GM12878 (cell line): ENCODE measurements at places on chromosomes 11 and 22. TPM values are rescaled to one million over a fixed set of nuclear protein-coding genes. Genes with fewer than 3 reads are reported as not detected.
A peak's percentile ranks its signal among the peaks of the same experiment; 100 is the strongest.

DNA sequence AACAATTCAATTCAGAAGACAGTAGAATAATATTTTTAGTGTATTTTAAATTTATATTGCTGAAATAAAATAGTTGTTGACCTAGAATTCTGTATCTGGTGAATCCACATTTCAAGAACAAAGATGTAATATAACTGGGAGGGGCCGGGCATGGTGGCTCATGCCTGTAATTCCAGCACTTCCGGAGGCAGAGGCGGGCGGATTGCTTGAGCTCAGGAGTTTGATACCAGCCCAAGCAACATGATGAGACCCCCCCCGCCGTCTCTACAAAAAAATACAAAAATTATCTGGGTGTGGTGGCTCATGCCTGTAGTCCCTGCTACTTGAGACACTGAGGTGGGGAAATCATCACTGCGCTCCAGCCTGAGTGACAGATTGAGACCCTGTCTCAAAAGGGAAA lies 72.6 kb downstream of the CD82 start:
- H3K27me3 ChIP-seq, result no peaks in the 10 kb centered on the region
- H3K4me1 ChIP-seq, result no peaks in the 10 kb centered on the region
- no peak overlapping the region for H3K4me3 ChIP-seq
- no peaks in the 10 kb centered on the region for H3K36me3 ChIP-seq
- no peak for DNase-seq
- H3K27ac ChIP-seq, result no peak overlapping the region

GRCh38 chr22:44392446-44392921 lies 79.7 kb upstream of the SHISAL1 start:
- peaks cover 3% of the 10 kb centered on the region for H3K27me3 ChIP-seq
- no peaks in the 10 kb centered on the region for H3K4me1 ChIP-seq

CD248 gene
- polyA plus RNA-seq, result 0.13 and 0.20 TPM in 2 replicates

- peak within 1 kb of the TSS; percentile 77 for H3K27ac ChIP-seq
- DNase-seq, result no peak
- H3K4me3 ChIP-seq, result peak within 1 kb of the TSS; percentile 90
- H3K27me3 ChIP-seq, result no peaks in the 10 kb centered on the region
These were observed at the start of gene CCDC88B for GRCh38 chr11:64339754-64340408. CCDC88B (plus strand) TSS chr11:64340204; CDS start chr11:64340267, 63 bp downstream.

DNA sequence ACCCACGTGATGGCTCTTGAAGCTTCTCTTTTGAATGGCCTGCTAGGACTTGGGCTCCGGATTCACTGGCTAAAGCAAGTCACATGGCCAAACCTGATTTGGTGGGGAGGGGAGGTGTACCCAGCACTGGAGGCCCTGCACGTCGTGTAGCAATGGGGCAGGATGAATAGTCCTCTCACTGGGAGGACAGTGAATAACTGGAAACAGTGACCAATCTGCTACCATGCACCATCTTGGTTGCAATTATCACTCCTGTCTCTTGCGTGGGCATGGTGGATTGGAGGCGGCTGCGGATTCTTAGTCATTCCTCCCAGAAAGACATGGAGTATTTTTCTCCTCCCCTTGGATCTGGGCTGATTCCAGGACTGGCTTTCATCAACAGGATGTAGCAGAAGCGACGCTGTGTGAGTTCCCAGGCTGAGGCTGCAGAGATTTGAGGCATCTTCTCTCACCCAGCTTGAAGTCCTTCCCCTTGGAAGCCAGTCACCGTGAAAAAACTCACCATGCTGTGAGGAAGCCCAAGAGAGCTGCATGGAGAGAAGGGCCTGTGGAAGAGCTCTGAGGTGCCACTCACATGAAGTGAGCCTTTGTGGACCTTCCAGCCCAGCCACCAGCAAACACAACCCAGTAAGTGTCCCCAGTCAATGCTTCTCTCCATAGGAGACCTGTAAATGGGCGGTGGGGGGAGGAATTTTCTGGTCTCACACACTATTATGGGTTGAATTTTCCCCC lies 70.4 kb downstream of the IGLL1 start:
- H3K36me3 ChIP-seq, result no peaks in the 10 kb centered on the region
- DNase-seq, result no peak
- H3K4me1 ChIP-seq, result no peaks in the 10 kb centered on the region

APOL1 gene
- polyA plus RNA-seq, result 16.8 and 17.2 TPM in 2 replicates

GRCh38 chr11:124961972-124962609 lies 8.1 kb downstream of the CCDC15 start:
- no peak overlapping the region for H3K4me3 ChIP-seq
- no peak overlapping the region for H3K27ac ChIP-seq
- no peaks in the 10 kb centered on the region for H3K27me3 ChIP-seq
- peak; percentile 51 for DNase-seq

- no peaks in the 10 kb centered on the region; the same call in 1 of the 2 replicates for H3K36me3 ChIP-seq
- H3K4me1 ChIP-seq, result peaks cover 4% of the 10 kb centered on the region; the same call in 1 of the 2 replicates
- no peak overlapping the region for H3K27ac ChIP-seq
- DNase-seq, result no peak
These were observed 1.7 kb upstream of the SLC29A2 start for GRCh38 chr11:66373265-66373664.

GRCh38 chr11:16001899-16002426 lies 354.4 kb downstream of the SOX6 start:
- no peak overlapping the region for H3K27ac ChIP-seq
- no peaks in the 10 kb centered on the region for H3K4me1 ChIP-seq
- DNase-seq, result no peak
- no peaks in the 10 kb centered on the region for H3K27me3 ChIP-seq

DNA sequence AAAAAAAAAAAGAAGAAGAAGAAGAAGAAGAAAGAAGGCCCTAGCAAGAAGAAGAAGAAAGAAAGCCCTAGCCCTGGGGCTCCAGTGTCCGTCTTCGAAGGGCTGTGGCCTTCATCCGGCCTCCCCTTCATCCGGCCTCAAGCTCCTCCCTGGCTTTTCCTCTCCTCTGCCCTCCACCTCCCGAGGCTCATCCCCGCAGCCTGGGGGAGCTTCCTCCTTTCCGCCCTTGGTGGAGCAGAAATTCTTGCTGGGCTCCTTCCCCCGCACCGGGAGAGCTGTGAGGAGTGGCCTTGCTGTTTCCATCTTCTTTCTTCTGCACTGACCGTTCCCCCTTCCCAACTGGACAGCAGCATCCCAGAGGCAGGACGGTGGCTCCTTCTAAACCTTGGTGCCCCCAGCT lies 9.5 kb upstream of the LTO1 start:
- no peak overlapping the region for H3K4me3 ChIP-seq
- H3K27ac ChIP-seq, result no peak overlapping the region
- no peaks in the 10 kb centered on the region for H3K27me3 ChIP-seq
- no peaks in the 10 kb centered on the region for H3K4me1 ChIP-seq

SIDT2 gene
- polyA plus RNA-seq, result 5.4 and 5.9 TPM in 2 replicates

- H3K4me3 ChIP-seq, result no peak overlapping the region
- peaks cover 3% of the 10 kb centered on the region for H3K4me1 ChIP-seq
- H3K27ac ChIP-seq, result no peak overlapping the region
These were observed 4.1 kb upstream of the SEPTIN5 start for GRCh38 chr22:19710020-19710768.

GRCh38 chr11:134535029-134536025 lies 123.3 kb upstream of the B3GAT1 start:
- H3K27ac ChIP-seq, result no peak overlapping the region
- no peaks in the 10 kb centered on the region for H3K4me1 ChIP-seq
- no peak for DNase-seq
- H3K4me3 ChIP-seq, result no peak overlapping the region
- no peaks in the 10 kb centered on the region for H3K27me3 ChIP-seq

TREH gene
- polyA plus RNA-seq, result not detected in 2 replicates

DNA sequence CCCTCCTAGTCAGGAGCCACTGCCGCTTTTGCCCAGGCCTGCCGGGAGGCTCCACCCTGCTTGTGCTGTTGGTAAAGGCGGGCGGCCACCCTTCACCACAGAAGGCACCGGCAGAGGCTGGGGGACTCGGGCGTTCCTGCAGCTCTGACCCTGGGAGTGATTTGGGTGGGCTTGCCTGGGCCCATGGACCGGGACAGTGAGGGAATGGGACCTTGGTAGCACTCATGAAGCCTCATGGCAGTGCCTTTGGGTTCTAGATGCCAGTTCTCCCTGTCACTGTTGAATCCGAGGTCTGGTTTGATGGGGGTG lies 4.4 kb downstream of the TPCN2 start:
- peaks cover 52% of the 10 kb centered on the region for H3K4me1 ChIP-seq
- H3K36me3 ChIP-seq, result peaks cover 5% of the 10 kb centered on the region
- no peaks in the 10 kb centered on the region for H3K27me3 ChIP-seq
- H3K4me3 ChIP-seq, result no peak overlapping the region
- peak overlapping the region; percentile 68 for H3K27ac ChIP-seq
- no peak for DNase-seq

DNA sequence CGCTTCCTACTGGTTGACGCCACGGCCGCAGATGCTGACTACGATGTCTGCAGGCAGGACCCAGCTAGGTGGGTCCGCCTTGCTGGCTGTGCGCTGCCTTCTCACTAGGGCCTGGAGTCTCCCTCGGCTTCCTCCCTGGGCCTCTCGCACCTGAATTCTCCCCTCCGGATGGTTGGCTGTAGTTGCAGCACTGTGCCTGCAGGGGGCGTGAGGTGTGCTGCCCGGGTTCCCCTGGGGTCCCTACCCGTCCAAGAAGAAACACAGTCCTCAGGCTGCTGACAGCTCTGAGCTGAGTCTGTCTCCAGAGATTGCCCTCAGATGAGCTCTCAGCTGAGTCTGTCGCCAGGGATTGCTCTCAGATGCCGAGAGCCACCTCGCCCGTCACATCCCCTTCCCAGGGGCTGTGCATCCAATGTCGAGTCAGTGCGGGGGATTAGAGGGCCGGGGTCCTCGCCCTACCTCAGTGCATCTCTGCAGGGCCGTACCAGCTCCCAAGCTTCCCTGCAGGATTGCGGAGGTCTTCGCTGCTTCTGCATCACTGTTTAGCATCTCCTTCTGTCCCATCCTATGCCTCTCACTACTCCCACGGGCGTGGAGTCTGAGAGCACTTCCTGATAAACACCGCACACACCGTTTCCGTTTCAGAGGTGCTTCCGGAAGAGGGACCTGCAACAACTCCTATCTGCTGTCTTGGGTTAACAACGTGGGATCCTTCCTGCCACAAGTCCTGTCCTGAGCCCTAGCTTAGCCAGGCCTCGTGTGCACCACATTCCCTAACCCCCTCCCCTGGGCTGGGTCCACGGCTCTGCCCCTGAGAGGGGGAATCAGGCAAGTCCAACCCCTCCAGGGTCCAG lies 196.9 kb downstream of the CSNK2A3 start:
- no peaks in the 10 kb centered on the region for H3K27me3 ChIP-seq
- no peak overlapping the region for H3K27ac ChIP-seq
- no peaks in the 10 kb centered on the region for H3K4me1 ChIP-seq
- no peak overlapping the region for H3K4me3 ChIP-seq
- no peak for DNase-seq

CDC45 gene
- 79.5 and 83.4 TPM in 2 replicates for polyA plus RNA-seq

DNA sequence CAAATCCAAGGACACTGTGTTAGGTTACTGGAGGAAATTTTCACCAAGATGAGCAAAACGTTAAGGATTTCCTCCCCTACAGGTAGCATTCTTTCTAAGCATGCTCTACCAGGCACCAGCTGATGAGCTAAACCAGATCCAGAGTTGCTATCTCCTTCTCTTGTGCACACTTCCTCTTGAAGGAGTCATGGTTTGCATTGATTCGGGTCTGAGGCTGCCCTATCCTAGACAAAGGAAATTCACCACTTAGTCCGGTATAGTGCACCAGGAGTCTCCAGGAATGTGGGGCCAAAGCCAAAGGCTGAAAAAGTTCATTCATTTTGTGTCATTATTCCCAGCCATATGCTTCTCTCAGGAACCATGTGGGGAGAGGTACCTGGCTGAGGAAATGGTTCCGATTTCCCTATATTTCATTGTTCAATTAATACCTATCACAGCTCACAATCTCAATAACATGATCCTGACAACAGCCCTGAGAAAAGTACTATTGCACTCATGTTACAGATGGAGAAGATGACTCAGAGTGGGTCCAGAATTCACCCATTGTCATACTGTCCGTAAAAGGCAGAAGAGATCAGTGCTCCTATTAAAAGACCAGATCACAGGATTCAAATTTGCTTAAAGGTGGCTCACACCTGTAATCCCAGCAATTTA lies 39.1 kb downstream of the SLC35F2 start:
- H3K4me3 ChIP-seq, result no peak overlapping the region
- no peaks in the 10 kb centered on the region for H3K27me3 ChIP-seq
- H3K36me3 ChIP-seq, result peaks cover under 1% of the 10 kb centered on the region; the same call in 1 of the 2 replicates

APOBEC3C gene
- polyA plus RNA-seq, result 269 and 271 TPM in 2 replicates

FAM89B gene
- polyA plus RNA-seq, result 16.0 and 26.6 TPM in 2 replicates

GRCh38 chr11:70250876-70251658 lies 19.4 kb upstream of the PPFIA1 start:
- H3K36me3 ChIP-seq, result no peaks in the 10 kb centered on the region
- peaks cover 8% of the 10 kb centered on the region; the same call in 1 of the 2 replicates for H3K4me1 ChIP-seq
- DNase-seq, result no peak
- H3K27ac ChIP-seq, result no peak overlapping the region

GRCh38 chr11:77647654-77648305 lies 10.2 kb upstream of the CLNS1A start:
- H3K4me1 ChIP-seq, result no peaks in the 10 kb centered on the region
- no peaks in the 10 kb centered on the region for H3K27me3 ChIP-seq

GRCh38 chr11:75103380-75104026 lies 6.8 kb upstream of the OR2AT4 start:
- peak; percentile 50 for DNase-seq
- no peak overlapping the region for H3K27ac ChIP-seq
- no peaks in the 10 kb centered on the region for H3K27me3 ChIP-seq
- peak overlapping the region; percentile 28; the same call in 1 of the 2 replicates for H3K4me3 ChIP-seq
- H3K36me3 ChIP-seq, result no peaks in the 10 kb centered on the region

GRCh38 chr11:102367364-102367763 lies 20.4 kb downstream of the BIRC2 start:
- no peaks in the 10 kb centered on the region for H3K27me3 ChIP-seq
- H3K4me1 ChIP-seq, result peaks cover 11% of the 10 kb centered on the region; the same call in 1 of the 2 replicates
- peaks cover 14% of the 10 kb centered on the region for H3K36me3 ChIP-seq
- H3K27ac ChIP-seq, result no peak overlapping the region
- no peak for DNase-seq

OR5M8 gene
- polyA plus RNA-seq, result not detected in 2 replicates

CNIH2 gene
- polyA plus RNA-seq, result not detected in 2 replicates
